Stimulated activated CD4-positive, alpha-beta T cell treated with anti-CD3 and anti-CD28 coated beads, Interleukin-4, amount 100 ng/mL, for 1 hour (primary cell): ENCODE measurements at places on chromosomes 7 and 10.

DNA sequence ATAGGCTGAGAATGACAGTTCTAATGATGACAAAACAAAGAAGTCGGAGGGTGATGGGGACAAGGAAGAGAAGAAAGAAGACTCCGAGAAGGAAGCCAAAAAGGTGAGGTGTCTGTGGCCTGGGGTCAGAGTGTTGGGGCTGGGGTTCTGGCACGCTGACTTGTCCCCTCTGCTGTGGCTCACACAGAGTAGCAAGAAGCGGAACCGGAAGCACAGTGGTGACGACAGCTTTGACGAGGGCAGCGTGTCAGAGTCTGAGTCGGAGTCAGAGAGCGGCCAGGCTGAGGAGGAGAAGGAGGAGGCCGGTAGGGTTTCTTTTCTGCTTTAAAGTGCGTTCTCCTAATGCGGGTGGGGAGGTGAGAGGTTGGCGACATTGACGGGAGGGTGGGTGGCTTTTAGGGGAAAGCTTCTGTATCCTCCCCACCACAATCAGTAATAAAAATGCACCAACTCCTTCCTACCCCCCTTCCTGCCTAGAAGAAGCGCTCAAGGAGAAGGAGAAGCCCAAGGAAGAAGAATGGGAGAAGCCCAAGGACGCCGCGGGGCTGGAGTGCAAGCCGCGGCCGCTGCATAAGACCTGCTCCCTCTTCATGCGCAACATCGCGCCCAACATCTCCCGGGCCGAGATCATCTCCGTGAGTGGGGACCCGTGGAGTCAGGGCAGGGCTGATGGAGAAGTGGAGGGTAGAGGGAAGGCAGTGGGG is 4.6 kb downstream of the UFSP1 start:
- no peak for DNase-seq

DNA sequence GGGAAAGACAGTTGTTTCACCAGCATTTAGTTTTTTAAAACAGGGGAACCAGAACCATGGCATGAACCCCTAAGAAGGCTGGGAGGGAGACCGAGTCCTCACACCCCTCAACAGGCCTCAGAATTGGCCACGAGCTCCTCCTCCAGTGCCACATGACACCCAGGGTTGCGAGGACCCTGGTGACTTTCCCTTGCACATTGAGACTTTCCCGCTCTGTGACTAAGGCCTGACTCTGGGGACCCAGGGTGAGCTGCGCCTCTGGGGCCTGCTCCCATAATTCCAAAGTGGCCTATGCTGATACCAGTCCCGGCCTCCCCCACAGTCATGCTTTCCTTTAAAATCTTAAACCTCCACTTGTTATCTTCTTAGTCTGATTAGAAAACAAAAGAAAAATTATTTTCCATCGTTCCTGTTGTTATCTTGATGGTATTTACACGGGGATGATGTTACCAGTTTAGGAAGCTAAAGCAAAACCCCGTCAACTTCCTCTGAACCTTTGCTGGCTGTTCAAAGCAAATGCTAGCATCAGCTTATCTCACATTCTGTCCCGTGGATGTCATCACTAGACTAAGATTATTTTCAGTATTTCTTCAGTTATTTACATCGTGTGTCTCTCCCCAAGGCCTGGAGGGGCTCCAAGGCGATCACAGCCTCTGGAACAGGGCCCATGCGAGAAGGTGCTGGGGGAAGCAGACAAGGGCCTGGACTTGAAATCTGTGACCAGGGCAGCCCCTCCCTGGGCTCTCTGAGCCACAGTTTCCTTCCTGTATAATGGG is 42.1 kb downstream of the FAM53B start:
- peak; percentile 61 for DNase-seq

GRCh38 chr10:58856508-58857240 is 319.8 kb upstream of the PHYHIPL start:
- no peak for DNase-seq

DNA sequence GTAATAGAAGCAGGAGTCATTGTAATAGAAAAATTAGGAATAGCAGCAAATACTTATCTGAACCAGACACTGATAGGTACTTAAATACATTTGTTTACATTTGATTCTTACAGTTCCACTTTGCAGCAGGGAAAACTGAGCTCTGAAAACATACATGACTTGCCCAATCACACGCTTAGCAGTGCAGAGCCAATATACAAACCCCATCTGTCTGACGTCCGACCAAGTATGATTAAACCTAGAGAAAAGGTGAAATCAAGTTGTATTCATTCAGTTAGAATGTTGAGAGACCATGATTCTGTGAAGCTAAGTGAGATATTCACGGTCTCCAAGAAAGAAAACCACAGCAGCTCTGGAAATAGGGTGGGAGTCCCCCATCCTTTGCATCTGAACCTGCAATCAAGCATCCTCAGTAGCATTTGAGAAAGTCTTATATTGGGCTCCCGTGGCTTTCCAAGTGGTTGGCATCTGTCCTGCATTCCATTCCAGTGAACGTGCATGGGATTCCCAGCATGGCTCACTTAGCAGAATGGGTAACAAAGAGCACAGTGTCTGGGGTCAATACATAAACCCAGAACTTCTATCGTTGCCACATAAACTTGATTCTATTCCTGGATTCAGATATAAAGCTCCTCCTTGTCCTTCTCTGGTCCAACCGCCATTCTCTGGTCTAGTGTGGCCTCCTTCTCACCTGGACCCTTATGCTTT is 148.7 kb upstream of the RSU1 start:
- DNase-seq, result no peak

DNA sequence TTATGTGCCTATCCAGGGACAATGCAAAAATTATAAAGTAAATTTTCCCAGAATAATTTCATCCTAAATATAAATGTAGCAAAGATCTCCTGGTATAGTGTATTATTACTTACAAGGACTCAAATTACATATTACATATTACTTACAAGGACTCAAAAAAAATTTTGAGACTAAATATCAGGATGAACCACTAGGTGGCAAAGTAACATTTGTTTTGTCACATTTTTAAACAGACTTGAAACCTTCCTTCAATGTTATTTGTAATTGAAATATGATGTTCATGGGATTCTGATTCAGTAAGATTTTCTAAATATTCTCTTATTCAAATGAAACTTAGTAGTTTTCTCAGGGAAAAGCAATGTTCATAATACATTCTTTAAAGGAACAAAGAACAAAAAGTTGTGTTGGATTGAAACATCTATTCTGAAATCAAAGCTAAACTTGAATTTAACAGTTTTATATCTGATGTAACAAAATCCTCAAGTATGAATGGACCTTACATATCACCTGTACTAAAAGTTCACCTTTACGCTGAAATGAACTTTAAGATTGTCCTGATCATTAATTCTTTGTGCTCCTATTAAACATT is 74.3 kb upstream of the GNAI1 start:
- DNase-seq, result no peak

- DNase-seq, result peak; percentile 26
Observed at GRCh38 chr10:8402576-8402975, 348.1 kb downstream of the GATA3 start.

DNA sequence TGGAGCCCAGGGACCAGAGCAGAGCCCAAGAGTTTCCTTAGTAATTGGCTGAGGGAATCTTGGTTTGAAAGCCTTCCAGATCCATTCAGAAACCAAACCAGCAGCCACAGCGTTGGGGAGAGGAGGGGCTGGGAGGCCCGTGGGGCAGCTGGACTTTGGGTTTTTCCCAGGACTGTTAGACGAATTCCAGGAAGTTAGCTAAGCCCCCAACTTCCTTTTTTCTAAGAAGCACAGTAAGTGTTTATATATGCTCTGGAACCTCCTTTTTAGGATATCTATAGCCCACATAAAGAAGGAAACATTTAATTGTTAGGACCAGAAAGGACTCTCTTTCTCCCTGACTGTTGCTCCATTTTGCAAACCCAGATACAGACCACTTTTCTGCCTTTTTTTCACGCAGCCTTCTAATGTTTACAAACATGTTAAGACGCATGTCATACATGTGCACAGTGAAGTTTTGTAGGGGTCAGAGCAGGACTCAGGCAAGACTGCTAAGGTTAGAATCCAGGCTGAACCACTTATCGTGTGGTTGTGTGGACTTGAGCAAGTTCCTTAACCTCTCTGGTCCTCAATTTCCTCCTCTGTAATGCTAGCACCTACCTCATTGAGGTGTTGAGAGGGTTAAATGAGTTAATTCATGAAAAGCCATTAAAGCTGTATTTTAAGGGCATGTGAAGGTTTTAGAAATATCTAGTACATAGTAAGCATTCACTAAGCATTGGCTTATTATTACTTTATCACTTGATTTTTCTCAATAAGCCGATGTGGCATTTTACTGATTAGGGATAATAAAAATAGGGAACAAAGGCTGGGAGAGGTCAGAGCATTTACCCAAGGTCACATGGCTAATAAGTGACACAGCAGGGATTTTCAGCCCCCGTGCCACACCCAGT is 42.4 kb downstream of the TBATA start:
- DNase-seq, result no peak

DNA sequence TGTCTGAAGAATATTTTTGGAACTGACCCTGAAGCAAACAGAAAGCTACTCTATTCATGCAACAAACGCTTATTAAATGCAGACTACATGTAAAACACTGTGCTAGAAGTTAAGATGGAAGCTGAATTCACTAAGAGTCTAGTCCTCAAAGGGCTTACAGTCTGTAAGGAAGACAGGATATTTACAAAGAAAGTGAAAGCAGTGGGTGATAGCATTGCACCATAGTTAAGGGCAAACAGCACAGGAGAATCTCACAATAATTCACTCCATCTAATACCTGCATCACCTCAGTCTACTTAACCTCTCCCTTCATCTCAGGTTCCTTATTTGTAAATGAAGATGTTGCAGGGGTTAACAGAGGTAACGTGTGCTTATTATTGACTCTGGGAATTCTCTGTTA is 360.0 kb upstream of the AOAH start:
- DNase-seq, result no peak

GRCh38 chr7:43328336-43328735 is 215.9 kb downstream of the HECW1 start:
- DNase-seq, result no peak

DNA sequence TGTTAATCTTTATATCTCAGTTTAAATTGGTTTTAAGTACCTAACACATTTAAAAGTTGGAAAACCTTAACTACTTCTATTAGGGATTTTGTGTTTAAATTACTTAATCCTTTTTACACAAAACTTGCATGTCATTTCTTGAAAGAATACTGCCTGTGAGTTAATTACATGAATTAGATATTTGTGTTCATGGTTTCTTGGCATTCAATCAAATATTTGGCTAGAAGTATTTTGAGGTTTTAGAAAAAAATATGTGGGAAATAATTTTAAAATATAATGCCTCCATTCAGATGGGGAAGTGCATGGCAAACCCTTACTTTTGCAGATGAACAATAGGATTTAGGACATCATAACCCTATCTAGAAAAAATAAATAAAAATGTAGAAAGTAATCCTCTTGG is 186.5 kb upstream of the SEMA3E start:
- DNase-seq, result no peak

DNA sequence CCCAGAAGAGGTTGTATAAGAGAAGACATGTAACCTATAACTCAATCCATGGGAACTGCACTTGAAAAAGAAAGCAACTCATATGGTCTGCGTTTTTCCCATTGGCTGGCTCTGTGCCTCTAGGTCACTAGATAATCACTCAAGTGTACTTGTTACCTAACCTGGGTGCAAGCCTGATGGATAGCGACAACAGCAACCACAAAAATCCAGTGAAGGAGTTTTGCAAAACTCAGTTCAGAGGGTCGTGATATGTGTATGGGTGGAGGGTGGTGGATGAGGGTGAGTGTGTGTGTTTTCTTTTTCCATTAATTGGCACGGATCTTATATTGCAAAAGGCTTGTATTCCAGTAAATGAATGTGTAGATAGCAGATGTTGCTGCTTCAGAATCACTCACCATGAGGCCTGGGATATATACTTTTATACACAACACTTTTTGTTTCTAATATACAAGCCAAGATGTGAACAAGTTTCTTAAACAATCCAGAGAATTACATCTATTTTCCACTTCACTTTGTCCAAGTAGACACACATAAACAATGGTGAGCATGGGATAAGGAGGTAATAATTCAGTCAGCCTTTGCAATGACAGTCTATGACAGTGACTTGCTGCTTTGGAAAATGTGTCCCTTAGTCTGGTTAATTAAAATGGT is 286.9 kb upstream of the DKK1 start:
- DNase-seq, result no peak

DNA sequence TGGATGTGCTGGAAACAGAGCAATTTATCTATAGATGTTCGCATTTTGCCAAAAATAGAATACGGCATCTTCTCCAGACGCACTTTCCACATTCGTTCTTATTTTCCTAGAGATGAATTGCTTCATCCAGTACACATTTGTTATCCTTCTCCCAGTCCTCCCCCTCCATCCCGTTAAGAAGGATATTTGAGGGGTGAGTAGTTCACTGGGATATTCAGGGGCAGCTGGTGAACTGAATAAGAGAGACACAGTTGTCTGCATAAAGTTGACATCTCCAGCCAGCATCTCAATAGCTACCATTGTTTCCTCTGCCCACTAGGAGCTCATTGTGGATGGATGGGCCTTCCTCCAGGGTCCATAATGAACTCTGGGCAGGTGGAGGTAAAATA is 456.8 kb upstream of the NRP1 start:
- no peak for DNase-seq
